ENCODE measurements at places on chromosomes 6 and 20.

GRCh38 chr20:361561-361960 is 14.7 kb downstream of the NRSN2 start:
- DNase-seq = no peak

- no peak for DNase-seq
Observed at GRCh38 chr6:132832891-132833290, 18.5 kb downstream of the RPS12 start.

DNA sequence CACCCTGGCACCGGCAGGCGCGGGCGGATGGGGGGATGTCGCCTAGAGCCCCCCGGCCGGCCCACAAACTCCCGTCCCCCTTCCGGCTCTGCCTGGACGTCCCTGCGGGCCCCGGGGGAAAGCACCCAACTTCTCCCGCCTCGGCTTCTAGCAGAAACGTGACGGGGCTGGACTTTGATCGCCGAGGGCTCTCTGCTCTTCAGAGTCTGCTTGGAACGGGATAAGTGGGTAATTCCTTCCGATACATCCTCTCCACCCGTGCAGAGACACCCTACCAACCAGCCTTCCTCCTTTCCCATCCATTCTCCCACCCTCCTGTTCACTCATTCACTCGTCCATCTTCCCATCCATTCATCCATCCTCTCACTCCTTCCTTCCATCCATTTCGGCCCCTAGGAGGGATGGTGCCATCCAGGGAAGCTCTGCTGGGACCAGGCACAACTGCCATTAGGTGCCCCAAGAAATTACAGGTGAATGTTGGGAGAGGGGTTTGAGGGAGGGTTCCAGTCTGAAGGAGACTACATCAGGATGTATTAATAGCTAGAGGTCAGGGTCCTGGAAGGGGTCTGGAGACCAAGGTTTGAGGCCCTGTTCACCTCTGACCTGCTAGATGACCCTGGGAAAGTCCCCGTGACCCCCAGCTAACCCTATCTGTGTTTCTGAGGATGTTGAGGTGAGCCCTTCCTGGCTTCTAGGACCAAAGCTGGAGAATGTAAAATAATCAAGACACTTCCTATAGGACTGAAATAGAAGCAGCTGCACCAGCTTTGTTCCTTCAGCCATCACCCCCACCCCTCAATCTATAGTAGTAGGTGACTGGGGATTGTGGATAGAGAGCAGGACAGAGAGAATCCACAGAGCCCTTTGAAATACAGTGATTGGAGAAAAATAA is 538 bp downstream of the TTLL9 start:
- no peak for DNase-seq

DNA sequence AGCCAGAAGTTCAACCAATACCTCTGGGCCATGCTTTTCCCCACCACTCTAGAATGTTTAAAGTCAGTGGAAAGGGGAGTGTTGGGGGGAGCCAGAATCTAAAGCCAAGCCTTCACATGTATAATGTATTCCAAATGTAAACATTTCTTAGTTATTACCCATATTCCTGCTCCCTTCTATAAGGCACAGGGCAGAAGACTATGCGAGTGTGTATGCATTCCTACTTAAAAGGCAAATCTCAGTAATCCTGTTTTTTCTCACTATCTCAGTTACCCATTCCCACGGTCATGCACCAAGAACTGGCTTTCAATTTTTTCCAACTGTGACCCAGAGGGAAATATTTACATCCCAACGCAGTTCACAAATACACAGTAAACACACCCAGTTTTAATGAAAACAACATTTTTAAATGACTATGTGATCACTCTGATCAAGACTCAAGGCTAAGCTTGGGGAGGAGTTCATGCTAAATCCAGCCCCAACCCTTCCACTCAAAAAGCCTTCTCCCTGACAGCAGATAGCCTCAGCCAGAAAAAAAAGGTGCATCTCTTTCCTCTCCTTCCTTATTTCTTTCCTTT is 57.5 kb downstream of the EPB41L2 start:
- DNase-seq = no peak

GRCh38 chr6:163782436-163783003 is 368.0 kb downstream of the QKI start:
- DNase-seq = no peak

GRCh38 chr6:81326881-81327561 is 425.5 kb downstream of the TENT5A start:
- DNase-seq = peak; percentile 8

- no peak for DNase-seq
Observed at GRCh38 chr20:7383216-7383615, 557.0 kb downstream of the HAO1 start.

DNA sequence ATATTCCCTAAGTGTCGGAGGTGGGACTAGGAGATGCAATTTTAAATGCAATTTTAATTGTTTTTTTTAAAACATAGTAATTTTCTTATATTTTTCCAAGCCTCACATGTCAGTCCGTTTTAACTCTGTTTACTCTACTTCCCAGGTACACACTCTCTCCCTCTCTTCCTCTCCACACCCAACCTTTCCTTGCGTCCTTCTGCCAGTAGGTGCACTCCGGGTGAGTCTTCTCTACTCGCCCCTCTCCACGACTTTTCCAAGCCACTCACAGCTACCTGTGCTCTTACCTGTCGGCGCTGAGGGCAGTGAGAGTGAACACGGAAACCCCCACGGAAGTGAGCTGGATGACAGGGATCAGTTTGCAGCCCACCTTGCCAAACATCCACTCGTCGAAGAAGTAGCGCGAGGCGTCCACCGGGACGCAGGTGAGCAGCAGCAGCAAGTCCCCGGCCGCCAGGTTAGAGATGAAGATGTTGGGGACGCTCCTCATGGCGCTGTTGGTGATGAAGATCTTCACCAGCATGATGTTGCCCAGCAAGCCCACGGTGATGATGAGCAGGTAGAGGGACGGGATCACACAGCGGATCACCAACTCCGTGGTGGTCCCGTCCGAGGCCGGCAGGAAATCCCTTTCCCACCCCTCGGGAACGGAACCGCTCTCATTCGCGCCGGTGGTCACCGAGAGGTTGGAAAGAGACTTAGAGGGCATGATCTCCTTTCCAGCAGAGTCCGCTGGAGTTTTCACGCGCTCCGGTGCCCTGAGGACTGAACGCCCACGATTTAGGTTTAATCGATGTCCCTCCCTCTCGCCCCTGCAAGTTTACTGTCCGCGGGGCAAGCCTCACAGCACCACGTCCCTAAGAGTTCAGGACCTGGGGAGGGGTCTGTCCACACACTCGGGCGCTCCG is 44.5 kb upstream of the GJE1 start:
- DNase-seq = no peak

DNA sequence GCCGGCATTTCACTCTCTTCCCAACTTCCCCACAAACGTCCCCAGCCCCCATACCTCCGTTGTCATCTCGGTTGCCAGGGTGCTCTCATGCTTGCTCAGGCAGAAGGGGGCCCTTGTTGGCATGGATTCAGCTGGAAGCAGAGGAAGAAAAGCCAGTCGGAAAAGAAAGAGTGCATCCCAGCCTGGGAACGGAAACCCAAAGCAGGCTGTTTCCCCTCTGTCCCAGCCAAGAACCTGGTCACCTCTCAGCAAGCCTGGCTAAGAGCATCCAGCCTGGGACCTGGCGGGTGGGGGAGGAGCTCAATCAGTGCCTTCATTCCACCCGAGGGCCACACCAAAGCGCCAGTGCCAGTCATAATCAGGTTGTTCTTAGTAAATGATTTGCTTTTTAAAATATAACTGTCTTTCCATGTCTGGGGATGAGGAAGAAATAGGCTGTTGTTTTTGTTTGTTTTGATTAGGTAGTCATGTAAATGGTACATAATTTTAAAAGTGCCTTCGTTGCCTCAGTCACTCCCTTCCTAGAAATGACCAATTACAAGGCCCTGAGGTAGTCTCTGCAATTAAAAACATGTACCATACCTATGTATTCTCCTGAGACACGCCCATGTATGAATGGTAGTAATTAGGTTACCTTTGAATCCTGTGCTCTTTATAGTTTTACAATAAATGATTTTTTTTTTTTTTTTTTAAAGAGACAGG is 21.1 kb downstream of the CHMP4B start:
- DNase-seq = no peak

- DNase-seq = no peak
Observed at GRCh38 chr20:12203981-12204380, 286.3 kb downstream of the BTBD3 start.

GRCh38 chr6:26280407-26280806 is 84.6 kb upstream of the BTN3A2 start:
- no peak for DNase-seq

DNA sequence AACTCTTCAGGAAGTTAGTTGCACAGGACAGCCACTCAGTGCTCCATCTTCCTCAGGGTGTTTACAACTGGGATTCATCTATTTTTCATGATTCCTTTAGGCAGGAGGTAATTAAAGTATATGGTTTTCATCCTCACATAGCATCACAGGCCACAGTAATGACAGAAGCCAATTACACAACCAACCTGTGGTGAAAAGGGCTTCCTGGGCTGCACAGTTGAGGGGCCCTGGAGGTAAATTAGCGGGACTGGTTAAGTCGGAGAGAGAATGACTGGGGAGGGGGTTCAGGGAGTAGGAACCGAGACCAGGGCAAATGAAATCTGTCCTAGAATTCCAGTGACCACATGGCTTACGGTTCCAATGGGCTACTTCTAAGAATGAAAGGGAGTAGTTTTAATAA is 37.0 kb downstream of the BAK1 start:
- no peak for DNase-seq

DNA sequence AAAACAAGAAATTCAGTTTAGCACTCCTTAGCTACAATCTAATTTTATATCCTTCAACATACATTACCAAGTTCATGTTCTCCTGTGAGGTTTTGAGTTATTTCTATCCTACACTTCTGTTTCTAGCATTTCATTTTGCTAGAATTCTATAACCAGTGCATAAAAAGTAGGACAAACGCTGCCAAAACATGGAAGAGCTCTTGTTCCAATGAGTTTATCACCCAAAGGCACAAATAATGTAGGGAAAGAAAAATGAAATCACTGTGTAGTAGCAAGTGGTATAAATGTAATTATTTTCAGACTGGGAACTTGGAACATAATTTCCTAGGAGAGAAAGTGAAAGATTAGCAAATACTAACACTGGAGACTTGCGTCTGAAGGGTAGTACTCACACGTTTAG is 413.3 kb upstream of the NRSN1 start:
- no peak for DNase-seq

DNA sequence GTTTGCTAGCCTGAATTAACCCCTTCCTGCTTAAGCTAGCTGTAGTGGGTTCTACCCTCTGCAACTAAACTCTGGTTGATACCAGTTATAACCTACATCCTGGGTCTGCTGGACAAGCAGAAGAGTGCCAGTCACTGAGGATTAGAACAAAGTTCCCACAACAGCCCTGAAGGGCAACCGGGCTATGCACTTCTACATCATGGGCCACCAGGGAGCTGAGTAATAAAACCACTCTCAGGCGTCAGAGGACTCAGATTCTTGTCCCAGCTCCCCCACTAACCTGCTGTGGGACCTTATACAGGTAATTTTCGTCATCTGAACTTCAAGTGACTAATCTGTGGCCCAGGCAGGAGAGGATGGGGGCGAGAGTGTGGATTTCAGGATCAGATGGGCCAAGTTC is 56.8 kb downstream of the EYA2 start:
- no peak for DNase-seq

DNA sequence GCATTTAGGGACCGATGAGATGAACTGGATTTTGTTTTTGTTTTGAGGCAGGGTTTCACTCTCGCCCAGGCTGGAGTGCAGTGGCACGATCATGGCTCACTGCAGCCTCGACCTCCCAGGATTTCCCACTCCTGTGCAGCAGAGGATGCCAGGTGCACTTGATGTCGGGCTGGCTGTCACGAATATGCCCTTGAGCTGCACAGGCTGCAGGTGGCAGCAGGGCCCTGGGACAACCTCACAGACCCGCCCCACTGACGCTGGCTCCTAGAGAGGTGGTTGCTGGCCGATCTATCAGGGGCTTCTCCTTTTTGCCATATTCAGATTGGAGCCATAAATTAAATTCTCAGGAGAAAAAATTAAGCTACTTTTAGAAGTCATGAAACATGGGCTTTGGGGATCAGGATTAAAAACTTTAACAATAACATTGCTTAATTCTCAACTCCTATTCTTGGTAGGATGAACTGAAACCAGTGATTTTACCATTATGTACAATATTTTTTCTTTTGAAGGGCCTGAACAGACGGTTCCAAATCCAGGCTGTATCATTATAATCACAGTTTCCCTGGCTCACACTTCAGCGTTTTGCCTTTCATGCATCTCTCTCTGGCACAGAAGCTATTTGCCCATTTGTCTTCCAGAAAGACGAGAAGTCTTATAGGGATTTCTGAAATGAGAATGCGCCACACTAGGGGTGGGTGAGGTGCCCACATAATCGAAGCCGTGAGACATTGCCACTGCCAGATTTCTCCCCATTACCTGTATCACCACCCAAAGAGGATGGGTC is 32.4 kb downstream of the NQO2 start:
- no peak for DNase-seq

- peak; percentile 52 for DNase-seq
Observed at GRCh38 chr6:151763303-151763702, 44.2 kb upstream of the ESR1 start.

GRCh38 chr6:139919107-139920026 is 544.9 kb upstream of the CITED2 start:
- DNase-seq = no peak

DNA sequence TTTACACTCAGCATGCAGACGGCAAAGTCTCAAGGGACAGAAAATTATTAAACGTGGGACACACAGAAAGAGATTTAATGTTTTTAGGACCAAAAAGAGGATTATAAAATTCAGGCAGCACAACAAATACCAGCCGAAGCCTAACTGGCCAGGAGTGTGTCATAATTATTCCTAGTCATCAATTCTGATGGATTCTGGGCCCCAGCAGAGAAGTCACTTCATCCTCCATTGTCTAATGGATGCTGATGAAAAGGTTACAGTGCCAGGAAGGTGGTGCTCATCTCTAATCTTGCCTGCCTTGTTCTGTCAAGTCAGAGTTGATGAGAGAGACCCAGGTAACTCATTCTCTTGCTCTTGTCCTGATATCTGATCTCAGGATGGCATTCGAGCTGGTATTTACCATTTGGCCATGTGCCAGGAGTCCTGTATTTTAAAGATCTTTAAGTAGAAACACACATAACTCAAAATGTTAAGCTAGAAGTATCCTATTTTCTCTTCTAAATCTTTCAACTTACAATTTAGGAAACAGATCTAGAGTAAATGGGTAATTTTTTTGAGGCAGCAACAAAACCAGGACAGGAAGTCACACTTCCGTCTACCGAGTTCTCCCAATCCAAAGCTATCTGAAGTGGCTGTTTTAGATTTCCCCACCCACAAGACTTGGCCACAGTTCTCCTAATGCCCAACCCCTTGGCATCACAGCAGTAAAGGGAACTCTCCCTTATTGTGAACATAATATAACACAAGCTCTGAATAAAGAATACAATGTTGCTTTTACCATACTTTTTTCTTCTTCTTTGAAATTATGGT is 50.0 kb downstream of the ADAT2 start:
- no peak for DNase-seq

GRCh38 chr20:30486103-30486478 is 771.4 kb upstream of the DEFB115 start:
- no peak for DNase-seq

DNA sequence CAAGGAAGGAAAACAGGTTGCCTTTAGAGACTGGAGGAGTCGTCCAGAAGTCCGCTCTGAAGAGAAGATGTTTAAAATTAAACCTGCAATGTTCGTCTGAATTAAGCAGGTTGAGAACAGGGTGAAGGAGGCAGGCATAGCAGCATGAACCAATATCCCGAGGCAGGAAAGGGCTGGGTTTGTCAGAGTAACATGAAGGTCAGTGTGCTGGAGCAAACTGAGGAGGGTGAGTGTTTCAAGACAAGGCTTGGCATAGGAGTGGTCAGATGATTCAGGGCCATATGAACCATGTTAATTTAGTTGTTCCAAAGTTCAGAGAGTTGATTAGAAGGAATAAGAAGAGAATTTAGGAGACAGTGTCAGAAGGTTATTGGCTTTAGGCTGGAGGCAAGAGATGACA is 93.3 kb downstream of the UTRN start:
- peak; percentile 13 for DNase-seq

Data from GM03348 (cell line).